Bronchial epithelial cell (primary cell): ENCODE measurements at places on chromosomes 6 and 20.

DNA sequence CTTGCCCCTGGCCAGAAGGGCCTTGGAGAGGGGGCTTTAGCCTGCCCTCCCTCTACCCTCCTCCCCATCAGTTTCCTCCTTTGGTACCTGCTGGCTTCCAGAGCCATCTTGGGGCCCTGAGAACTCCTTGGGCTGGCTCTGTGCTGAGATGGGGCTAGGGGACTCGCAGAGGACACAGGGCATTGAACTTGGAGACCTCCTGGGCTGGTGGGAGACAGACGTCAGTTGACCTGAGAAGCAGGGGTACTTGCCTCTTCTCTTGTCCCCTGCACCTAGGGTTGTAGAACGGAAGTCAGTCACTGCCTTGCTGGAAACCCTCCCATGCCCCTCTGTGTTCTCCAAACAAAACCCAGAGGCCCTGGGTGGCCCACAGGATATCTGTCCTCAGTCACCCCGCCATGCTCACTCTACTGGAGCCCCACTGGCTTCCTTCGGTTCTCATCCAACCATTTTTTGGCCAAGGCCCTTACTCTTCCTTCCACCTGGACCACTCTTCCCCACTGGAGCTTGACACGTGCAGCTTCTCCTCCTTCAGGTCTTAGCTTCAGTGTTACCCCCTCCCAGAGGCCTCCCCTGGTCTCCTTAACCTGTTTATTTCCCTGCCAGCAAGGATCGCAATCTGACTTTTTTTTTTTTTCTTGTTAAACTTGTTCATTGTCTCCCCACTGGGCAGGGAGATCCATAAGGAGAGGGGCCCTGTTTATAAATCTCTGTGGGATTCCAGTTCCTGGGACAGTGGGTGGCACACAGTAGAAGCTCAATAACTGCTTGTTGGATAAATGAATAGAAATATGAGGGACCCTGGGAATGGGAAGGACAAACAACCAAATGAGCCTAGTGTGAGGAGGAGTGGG is 971 bp downstream of the RBCK1 start:
- DNase-seq: no peak

DNA sequence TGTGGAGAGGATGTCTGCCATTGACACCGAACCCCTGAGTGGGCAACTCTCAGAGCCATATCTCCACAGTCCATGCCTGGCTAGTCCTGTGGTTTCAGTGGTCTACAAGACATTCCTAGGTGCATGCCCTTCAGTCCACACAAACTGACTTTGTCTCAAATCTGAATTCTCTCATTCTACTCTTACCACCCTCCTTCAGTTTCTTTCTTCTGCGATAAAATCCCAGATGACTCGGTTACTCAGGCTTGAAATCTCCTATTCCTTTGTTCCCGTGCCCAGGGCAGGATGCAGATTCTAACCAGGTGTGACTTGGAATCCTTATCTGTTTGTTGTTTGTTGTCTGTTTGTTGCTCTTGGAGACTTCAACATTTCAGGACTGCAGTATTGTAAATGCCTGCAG is 9.3 kb downstream of the CDS2 start:
- peak; percentile 6 for DNase-seq

DNA sequence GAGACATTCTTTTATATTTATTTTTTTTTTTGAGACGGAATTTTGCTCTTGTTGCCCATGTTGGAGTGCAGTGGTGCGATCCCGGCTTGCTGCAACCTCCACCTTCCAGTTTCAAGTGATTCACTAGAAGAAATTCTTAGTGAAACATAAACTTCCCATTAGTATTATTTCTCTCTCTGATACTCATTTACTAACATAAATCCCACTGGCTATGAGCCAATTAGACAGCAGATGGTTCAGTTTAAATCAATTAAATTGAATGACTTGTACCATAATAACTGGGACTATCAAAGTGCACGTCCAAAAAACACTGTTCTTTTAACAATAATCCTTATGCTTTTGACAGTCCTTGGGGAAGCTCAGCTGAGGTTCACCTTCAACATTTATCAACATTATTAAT is 111.2 kb upstream of the PTCHD4 start:
- no peak for DNase-seq

- no peak for DNase-seq
Observed at GRCh38 chr6:136604928-136605510, 54.8 kb upstream of the MAP7 start.

GRCh38 chr6:2743280-2744208 is 7.2 kb downstream of the MYLK4 start:
- DNase-seq: no peak

DNA sequence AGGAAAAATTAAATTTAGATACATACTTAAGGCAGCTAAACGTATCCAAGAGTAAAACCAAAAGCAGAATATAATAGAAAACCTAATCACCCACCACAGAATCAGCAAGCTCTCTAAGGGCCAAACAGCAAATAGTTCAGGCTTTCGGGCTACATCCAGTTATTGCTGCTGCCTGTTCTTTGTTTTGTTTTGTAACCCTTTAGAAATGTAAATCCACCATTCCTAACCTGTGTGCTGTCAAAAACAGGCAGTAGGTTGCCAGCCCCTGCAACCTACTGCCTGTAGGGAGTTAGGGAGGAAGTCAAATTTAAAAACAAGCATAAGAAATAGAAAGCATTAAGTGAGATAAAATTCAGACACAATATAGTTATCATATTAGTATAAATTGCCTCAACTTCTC is 225.9 kb downstream of the PTPRT start:
- no peak for DNase-seq

GRCh38 chr6:150567380-150567779 is 32.3 kb upstream of the PLEKHG1 start:
- no peak for DNase-seq
